Endothelial cell (in vitro differentiated cells): ENCODE measurements at places on chromosomes 13 and 19.

DNA sequence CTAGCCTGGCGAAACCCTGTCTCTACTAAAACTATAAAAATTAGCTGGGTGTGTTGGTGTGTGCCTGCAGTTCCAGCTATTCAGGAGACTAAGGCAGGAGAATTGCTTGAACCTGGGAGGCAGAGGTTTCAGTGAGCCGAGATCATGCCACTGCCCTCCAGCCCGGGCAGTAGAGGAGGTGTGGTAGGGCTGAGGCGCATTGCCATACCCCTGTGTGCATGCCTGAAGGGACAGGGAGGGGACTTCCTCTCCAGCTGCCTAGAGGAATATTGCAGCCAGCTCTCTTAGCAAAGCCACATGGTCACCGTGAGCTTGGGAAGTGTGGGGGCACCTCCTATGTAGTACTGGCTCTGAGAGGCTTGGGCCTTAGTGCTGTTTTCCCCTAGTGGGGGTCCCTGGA lies 29.2 kb upstream of the PEPD start:
- H3K27ac ChIP-seq, result no peak overlapping the region
- H3K4me1 ChIP-seq, result peaks cover 17% of the 10 kb centered on the region
- no peak overlapping the region for H3K4me3 ChIP-seq
- H3K27me3 ChIP-seq, result peaks cover 1% of the 10 kb centered on the region

- peaks cover 7% of the 10 kb centered on the region for H3K36me3 ChIP-seq
- H3K27me3 ChIP-seq, result peaks cover 5% of the 10 kb centered on the region
- peaks cover 66% of the 10 kb centered on the region for H3K4me1 ChIP-seq
- H3K4me3 ChIP-seq, result no peak overlapping the region
- DNase-seq, result no peak
Observed at GRCh38 chr13:40648841-40649240, 17.6 kb downstream of the FOXO1 start.

- peak overlapping the region; percentile 93 for H3K4me3 ChIP-seq
- DNase-seq, result peak; percentile 64
- peaks cover 8% of the 10 kb centered on the region for H3K27me3 ChIP-seq
- H3K36me3 ChIP-seq, result peaks cover 3% of the 10 kb centered on the region
Observed at GRCh38 chr19:18291590-18292461, 10.4 kb upstream of the JUND start.

GRCh38 chr13:31119966-31120700 lies 41.6 kb downstream of the HSPH1 start:
- no peaks in the 10 kb centered on the region for H3K36me3 ChIP-seq
- DNase-seq, result no peak
- H3K4me1 ChIP-seq, result peaks cover 12% of the 10 kb centered on the region
- peaks cover 3% of the 10 kb centered on the region for H3K27me3 ChIP-seq

- peaks cover 18% of the 10 kb centered on the region for H3K4me1 ChIP-seq
- no peak overlapping the region for H3K27ac ChIP-seq
- no peaks in the 10 kb centered on the region for H3K36me3 ChIP-seq
- DNase-seq, result no peak
- no peaks in the 10 kb centered on the region for H3K27me3 ChIP-seq
Observed at GRCh38 chr13:41563341-41563983, 106.1 kb downstream of the RGCC start.

GRCh38 chr13:111280681-111281585 lies 39.5 kb upstream of the TEX29 start:
- H3K27ac ChIP-seq, result no peak overlapping the region
- peaks cover 8% of the 10 kb centered on the region for H3K27me3 ChIP-seq
- H3K4me3 ChIP-seq, result peak overlapping the region; percentile 37
- H3K36me3 ChIP-seq, result peaks cover 63% of the 10 kb centered on the region
- peaks cover 4% of the 10 kb centered on the region for H3K4me1 ChIP-seq

DNA sequence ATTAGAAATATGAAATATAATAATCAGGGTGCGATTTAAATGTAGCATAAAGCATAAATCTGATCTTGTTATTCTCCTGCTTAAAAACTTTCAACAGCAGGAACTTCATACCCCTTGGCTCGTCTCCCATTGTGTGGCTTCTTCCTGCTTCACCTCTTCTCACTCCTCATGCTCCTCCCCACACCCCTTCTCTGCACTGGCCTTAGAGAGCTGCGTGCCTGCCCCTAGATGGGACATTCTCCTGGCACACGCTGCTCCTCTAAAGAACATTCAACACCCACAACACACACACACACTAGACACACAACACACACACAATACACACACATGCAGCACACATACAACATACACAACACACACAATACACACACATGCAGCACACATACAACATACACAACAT lies 104.6 kb upstream of the RAP2A start:
- H3K4me1 ChIP-seq, result peaks cover 62% of the 10 kb centered on the region
- H3K4me3 ChIP-seq, result no peak overlapping the region
- peak overlapping the region; percentile 93 for H3K27ac ChIP-seq
- peak; percentile 26 for DNase-seq
- peaks cover 20% of the 10 kb centered on the region for H3K36me3 ChIP-seq

- DNase-seq, result no peak
- H3K27me3 ChIP-seq, result peaks cover under 1% of the 10 kb centered on the region
- peaks cover 11% of the 10 kb centered on the region for H3K4me1 ChIP-seq
- no peaks in the 10 kb centered on the region for H3K36me3 ChIP-seq
- no peak overlapping the region for H3K4me3 ChIP-seq
Observed at GRCh38 chr13:46567671-46568070, 14.7 kb downstream of the LRCH1 start.

DNA sequence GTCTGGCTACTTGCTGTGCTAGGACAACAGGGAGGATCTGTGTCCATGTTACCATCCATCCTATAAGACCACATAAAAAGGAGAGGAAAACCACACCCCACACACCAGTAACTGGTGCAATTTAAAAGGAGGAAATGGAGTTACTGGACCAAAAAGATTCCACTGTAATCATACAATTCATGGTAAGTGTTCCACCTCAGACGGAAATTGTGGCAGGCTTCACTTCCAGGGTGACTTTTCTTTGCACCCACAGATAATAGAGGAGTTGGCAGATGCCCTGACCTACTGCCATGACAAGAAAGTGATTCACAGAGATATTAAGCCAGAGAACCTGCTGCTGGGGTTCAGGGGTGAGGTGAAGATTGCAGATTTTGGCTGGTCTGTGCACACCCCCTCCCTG lies 2.4 kb downstream of the AURKC start:
- no peak for DNase-seq
- H3K27ac ChIP-seq, result no peak overlapping the region
- peaks cover 5% of the 10 kb centered on the region for H3K4me1 ChIP-seq
- H3K36me3 ChIP-seq, result no peaks in the 10 kb centered on the region
- no peak overlapping the region for H3K4me3 ChIP-seq

- no peak for DNase-seq
- peaks cover 27% of the 10 kb centered on the region for H3K36me3 ChIP-seq
- H3K27me3 ChIP-seq, result peaks cover 2% of the 10 kb centered on the region
- H3K4me1 ChIP-seq, result no peaks in the 10 kb centered on the region
- H3K4me3 ChIP-seq, result no peak overlapping the region
- H3K27ac ChIP-seq, result no peak overlapping the region
Observed at GRCh38 chr19:37251308-37252229, 33.6 kb downstream of the ZNF383 start.
